T-helper 2 cell treated with Interferon-gamma antibody and Interleukin-4, amounts not matched to agents 5 μg/mL and 100 μg/mL, for 36 hours (primary cell): ENCODE measurements at places on chromosomes 12 and 14.

DNA sequence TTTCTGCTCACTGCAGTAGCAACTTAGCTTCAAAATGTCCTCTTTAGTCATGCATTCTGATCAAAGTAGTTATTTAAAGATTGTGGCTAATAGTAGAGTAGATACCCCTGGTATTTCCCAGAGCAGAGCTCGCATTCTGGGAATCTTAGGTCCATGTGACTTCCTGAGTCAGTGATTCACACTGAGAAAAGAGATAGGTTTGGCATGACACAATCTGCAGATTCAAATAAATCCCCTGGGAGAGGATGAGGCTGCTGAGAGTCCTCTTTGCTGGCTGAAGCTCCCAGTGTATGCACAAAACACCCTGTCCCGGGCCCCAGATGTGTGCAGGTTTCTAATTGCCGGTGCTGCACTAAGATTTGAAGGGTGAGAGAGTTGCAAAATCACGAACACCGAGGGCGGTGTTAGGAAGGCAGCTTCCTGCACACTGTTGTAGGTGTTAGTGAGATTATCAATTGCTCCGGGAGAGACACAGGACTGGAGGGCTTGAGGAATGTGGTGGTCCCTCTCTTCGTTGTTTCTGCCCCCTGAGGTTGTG is 233.2 kb downstream of the NRXN3 start:
- no peak for DNase-seq

DNA sequence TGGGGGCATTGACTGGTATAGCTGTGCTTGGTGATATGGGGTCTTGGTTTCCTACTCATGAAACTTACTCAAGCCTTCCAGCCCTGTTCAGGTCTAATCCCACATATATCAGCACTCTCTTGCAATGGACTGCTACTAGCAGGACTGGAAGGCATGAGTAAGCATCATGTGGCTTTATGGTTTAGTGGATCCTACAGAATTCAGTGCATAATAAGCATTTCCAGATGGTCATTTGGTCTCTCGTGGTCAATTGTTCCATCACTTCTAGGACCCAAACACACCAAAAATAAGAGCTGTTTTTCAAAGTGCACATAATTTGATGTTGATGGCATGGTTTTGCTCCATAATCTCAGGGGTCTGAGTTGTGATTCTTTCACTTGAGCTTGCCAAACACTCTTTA is 114.4 kb downstream of the LMNTD1 start:
- no peak for DNase-seq

- DNase-seq: no peak
These were observed 39.8 kb downstream of the GRIN2B start for GRCh38 chr12:13941258-13942249.

DNA sequence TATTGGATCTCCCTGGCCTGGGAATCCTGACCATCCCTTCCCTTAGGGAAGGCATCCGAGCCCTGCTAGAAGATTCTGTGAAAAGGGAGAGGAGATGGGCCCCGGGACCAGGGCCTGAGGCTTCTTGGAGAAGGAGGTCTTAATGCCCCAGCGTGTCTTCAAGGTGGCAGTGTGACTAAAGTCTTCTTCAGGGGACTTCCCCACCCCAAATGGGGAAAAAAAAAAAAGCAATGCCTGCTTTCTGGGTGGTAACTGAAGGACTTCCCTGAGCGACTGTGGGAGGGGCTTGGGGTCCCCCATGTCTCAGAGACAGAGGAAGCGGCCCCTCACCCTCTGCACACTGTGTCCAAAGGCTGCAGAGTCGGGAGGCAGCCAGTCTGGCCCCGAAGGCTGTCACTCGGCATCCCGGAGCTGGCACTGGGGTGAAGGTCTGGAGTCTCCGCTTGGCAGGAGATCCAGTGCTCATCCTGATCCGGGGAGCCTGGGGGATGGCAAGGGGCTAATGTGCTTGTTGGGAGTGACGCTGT is 7.8 kb upstream of the PGF start:
- DNase-seq: no peak

- DNase-seq: no peak
These were observed 145.4 kb downstream of the RPAP3 start for GRCh38 chr12:47560415-47560814.

DNA sequence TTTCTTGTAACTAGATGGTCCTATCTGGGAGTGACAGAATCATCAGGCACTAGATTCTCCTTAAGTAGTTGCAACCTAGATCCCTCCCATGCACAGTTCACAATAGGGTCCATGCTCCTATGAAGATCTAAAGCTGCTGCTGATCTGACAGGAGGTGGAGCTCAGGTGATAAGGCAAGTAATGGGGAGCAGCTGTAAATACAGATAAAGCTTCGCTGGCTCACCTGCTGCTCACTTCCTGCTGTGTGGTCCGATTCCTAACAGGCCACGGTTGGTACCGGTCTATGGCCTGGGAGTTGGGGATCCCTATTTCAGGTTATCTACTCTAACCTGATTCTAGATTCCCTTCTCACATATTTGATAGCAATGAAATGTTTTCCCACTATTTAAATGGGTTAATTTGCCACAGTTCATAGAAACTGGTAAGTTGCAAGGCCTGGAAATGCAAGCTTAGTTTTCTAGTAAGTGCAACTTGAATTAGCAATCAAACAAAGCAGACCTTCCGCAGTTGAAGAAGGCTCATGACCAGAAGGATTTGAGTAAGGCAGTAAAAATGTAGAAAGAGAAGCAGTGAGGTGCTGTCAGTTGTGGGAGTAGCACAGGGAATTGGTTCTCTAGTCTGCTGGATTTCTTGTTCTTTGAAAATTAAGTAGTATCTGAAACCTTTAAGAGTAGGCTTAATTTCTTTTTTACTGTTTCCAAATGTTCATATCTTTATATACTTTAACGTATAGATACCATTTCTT is 332.3 kb downstream of the EGLN3 start:
- no peak for DNase-seq
